ENCODE measurements at places on chromosomes 11 and 22.

DNA sequence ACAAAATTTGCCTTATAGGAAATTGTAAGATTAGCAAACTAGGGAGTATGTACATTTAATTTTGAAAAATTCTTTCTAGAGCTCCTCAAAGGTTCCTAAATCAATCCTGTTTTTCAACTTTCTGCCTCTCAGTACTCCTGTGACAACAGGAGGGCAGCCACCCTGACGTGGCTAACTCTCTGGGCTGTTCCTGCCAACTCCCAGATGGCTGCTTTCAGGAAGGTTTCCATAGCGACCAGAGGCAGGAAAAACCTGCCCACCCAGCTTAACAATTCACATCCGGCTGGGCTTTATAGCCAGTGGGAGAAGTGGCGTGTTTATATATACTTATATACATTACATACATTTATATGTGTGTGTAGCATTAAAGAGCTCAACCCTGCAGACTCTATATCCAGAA lies 26.5 kb downstream of the SGSM3 start:
- peak; percentile 77 for DNase-seq

GRCh38 chr11:132464939-132465338 lies 1067.4 kb downstream of the OPCML start:
- DNase-seq = no peak

GRCh38 chr11:1872267-1872985 lies 19.3 kb downstream of the PRR33 start:
- DNase-seq = no peak

DNA sequence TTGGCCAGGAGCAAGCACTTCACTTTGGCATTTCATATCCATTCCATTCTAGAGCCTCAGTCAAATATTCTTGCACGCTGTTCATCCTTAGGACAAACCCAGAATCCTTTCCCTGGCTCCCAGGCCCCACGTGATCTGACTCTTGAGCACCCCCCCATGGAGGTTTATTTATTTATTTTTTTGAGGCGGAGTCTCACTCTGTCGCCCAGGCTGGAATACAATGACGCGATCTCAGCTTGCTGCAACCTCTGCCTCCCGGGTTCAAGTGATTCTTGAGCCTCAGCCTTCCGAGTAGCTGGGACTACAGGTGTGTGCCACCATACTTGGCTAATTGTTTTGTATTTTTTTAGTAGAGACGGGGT lies 12.7 kb upstream of the TSGA10IP start:
- DNase-seq = no peak

DNA sequence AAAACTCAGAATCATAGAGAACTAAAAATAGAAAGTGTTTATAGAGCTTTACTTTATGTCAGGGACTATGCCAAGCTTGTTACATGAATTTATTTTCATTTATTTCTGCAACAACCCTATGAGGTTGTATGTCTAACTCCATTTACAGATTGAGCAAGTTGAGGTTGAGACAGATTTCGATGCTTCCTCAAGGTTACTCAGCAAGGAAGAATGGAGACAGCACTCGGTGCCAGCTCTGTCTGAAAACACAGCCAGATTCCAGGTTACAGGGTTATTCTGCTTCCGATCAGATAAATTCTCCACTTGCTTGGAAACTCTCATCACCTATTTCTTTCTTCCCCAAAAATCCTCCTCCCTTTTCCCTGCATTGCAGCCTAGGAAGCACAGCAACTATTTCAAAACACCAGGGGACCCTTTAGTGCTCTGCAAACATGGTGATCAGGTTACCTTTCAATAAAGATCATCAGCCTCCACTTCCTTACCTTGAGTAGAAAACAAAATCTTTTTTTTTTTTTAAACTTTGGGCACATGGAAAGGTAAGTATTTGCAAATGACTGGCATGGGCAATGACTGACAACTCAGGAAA lies 7.0 kb downstream of the MMP3 start:
- DNase-seq = peak; percentile 35

- DNase-seq = no peak
These were observed 3.3 kb downstream of the ADORA2A start for GRCh38 chr22:24430431-24431308.

DNA sequence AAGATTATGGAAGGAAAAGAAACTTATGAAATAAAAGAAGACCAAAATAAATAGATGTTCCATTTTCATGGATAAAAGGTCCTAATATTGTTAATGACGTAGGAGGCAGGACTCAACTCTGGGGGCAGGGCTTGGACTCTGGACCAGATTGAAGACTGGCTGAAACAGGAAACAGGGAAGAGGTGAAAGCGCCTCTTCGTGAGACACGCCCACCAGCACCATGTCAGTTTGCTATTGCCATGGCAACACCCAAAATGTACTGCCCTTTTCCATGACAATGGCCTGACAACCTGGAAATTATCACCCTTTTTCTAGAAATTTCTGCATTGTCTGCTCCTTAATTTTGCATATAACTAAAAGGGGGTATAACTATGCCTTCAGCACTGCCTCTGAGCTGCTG lies 1522.2 kb downstream of the TBC1D22A start:
- no peak for DNase-seq

DNA sequence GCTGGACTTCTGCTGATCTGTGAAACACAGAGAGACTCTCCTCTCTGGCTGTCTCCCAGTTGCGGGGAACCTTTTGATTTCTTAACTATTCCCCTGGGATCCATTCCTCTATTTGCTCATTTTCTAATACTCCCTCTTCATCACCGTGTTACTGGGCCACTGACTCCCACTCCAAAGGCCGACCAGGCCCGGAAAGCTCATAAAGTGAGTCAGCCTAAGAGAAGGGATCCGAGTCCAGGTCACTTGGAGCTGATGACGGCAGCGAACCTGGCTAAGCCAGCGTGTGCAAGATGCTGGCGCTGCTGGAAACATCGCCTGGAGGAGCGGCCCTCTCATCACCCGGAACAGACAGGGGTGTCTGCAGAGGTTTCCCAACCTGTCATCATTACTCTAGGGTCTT lies 112.8 kb downstream of the FBXO7 start:
- no peak for DNase-seq

GRCh38 chr11:65188486-65188885 lies 6.8 kb downstream of the CAPN1 start:
- DNase-seq = no peak

GRCh38 chr11:60214386-60214785 lies 28.6 kb downstream of the MS4A4E start:
- DNase-seq = no peak

GRCh38 chr22:46641811-46642266 lies 21.7 kb downstream of the GRAMD4 start:
- DNase-seq = no peak

DNA sequence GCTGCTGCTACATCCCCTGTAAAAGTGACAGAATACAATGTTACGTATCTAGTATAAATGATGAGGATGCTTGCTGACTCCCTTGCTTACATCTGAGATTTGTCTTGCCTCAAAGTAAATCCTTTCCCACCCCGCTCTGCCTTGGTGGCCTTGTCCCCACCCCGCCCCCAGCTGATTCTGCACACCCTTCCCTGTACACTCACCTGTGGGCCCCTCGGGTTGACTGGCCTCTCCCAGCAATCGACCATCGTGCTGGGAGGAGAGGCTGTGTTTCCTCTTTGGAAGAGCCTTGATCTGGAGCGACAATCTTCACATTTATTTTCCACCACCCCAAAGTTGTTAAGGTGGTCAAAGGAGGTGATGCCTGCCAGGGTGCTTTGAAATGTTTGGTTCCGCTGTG lies 249.4 kb downstream of the TBC1D22A start:
- DNase-seq = no peak

DNA sequence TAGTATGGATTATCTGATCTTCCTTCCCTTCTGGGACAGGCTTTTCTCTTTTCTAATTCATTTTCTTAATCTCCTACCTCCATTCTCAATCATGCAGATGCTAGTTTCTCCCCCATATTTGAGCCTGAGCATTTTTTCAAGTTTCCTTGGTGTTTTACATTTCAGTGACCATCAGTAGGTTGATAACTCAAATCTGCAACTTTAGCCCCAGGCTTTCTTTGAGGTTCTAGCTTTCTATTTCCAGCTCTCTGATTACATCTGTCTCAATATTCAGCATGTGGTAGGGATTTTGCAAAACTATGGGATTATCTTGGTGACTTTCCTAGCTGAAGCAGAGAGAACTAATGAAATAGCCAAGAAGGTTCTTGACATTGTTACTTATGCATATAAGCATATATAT lies 67.8 kb downstream of the ARHGEF12 start:
- DNase-seq = no peak

GRCh38 chr11:3148255-3148989 lies 16.7 kb downstream of the OSBPL5 start:
- no peak for DNase-seq

DNA sequence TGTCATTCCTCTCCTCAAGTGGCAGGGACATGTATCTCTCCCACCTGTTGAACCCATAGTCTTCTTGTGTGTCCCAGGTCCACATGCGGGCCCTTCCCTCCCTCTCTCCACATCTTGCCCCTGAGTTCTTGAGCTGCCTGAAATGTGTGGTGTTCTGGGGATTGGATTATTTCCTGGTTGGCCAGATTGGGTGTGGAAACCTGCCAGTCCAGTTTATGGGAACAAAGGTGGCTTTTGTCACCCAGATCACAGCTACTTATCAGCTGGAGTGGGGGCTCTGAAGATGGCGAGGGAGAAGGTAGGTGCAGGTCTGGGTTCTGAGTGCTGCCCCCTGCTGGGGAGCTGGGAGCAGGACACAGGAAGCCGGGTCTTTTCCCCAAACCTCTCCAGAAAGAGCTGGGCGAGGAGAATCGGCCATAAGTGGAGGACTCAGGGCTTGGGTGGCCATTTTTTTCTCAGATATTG lies 14.2 kb downstream of the DTX4 start:
- no peak for DNase-seq

DNA sequence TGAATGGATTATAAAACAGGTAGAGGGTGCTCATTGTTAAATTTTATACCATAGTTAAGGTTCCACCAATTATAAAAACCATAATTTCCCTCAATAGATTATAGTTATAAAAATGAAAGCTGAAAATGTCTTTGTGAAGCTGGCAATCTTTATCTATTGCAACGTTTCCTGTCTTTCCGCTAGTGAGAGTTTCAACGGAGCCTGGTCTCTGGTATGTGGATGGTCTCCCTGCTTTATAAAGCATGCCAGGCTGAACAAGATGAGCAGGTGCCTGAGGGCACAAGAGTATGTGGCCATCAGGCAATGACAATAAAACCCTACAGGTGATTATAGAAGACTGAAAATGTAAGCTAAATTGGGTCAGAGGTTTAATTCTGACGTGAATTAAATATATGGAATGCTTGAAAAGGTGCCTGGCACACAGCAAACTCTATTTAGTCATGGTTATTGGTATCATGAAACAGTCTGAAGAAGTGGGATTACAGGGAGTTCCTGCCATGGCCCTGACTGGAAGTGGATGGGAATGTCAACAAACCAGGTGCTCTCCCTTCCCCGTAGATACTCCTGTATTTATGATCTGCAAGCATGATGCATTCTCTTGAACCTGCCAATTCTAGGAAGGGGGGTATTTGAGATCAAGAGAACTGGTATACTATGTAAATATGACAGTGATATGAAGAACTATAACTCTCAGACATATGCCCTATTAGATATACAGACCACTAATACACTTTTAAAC lies 115.7 kb downstream of the ENTHD1 start:
- no peak for DNase-seq

DNA sequence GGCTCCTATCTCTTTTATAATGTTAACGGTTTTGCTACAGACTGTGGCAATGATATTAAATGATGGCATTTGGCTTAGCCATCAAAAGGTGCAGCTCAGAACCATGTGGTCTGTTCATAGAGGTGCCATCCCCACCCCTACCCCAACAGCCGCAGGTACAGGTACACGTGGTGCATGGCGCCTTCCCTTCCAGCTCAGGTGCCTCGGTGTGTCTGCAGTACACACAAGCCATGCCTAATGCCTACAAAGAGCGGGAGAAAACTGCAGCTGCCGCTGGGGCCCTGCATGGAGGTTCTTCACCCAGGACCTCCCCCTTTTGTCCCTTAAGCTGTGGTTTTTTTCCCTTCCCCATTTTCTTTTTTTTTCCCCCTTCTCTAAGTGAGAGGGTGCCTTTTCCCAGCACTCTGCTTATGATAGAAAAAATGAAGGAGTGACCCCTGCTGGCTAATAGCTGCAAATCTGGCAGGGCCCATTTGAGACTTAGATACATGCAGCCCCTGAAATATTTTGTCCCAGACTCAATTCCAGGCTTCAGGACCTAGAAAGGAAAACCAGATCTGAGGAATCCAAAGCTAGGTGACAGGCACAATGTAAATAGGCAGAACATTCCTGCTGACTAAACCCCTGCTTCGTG lies 6.5 kb downstream of the OR52M1 start:
- no peak for DNase-seq

- no peak for DNase-seq
These were observed 132.4 kb downstream of the LARGE1 start for GRCh38 chr22:33787645-33788456.

- no peak for DNase-seq
These were observed 47.6 kb downstream of the BRD1 start for GRCh38 chr22:49779853-49780697.

DNA sequence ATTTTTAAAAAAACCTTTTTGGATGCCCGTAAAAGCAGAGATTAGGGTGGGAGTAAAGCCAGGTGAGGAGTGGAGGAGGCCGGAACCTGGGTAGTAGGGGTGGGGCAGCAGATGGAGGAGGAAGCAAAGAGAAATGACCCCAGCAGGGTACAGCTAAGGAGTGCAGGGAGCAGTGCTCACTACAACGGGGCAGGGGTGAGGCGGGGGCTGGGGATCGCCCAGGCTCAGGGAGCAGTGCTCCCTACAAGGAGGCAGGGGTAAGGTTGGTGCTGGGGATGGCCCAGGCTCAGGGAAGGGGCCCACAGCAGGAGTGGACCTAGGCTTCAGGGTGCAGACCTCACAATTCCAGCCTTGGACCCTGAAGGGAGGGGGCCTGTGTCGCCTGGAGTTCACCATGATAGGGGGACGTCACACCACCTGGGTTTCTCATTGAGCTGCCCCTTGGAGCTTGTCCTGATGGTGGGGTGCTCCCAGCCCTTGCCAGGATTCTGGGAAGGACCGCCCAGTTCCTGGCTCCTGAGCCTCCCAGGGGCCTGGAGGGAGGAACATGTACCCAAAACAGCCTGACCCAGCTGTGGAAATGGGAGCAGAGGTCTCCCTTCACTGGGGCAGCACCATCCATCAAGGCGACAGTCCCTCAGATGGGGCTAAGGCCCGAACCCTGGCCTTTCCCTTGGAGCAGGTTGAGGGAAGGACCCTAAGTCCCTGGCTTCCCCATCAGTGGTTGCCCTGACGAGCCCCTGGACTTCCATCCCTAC lies 2.9 kb upstream of the PNPLA2 start:
- no peak for DNase-seq

- DNase-seq = no peak
These were observed 3.4 kb downstream of the CCND1 start for GRCh38 chr11:69644071-69644961.

DNA sequence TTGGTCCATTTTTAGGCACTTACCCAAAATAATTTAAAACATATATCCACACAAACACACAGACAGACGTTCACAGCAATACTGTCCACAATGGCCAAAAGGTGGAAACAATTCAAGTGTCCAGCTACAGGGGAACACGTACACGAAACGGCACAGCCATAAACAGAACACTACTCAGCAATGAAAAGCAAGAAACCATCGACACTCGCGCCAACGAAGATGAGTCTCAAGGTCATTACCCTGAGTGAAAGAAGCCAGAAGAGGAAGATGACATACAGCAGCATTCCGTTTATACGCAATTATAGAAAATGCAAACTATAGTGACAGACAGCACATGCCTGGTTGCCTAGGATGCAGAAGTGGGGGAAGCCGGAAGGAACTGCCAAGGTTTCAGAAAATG lies 13.4 kb upstream of the COMT start:
- no peak for DNase-seq

Data from NCI-H2081 (cell line).